ENCODE measurements at places on chromosomes 3 and 15.

GRCh38 chr3:124057420-124057819 lies 65.5 kb upstream of the ROPN1 start:
- no peak for DNase-seq

- no peak for DNase-seq
Measured at GRCh38 chr3:140770977-140771667, 93.3 kb downstream of the TRIM42 start.

- no peak for DNase-seq
Measured at GRCh38 chr3:183230826-183231225, 22.2 kb upstream of the B3GNT5 start.

GRCh38 chr3:95312650-95313049 lies 1249.8 kb downstream of the NSUN3 start:
- DNase-seq = no peak

GRCh38 chr3:114974387-114974786 lies 172.7 kb downstream of the ZBTB20 start:
- DNase-seq = no peak

GRCh38 chr15:64222573-64223366 lies 59.9 kb upstream of the PPIB start:
- DNase-seq = no peak

GRCh38 chr3:50237754-50238548 lies 1.9 kb downstream of the GNAI2 start:
- peak; percentile 82 for DNase-seq

DNA sequence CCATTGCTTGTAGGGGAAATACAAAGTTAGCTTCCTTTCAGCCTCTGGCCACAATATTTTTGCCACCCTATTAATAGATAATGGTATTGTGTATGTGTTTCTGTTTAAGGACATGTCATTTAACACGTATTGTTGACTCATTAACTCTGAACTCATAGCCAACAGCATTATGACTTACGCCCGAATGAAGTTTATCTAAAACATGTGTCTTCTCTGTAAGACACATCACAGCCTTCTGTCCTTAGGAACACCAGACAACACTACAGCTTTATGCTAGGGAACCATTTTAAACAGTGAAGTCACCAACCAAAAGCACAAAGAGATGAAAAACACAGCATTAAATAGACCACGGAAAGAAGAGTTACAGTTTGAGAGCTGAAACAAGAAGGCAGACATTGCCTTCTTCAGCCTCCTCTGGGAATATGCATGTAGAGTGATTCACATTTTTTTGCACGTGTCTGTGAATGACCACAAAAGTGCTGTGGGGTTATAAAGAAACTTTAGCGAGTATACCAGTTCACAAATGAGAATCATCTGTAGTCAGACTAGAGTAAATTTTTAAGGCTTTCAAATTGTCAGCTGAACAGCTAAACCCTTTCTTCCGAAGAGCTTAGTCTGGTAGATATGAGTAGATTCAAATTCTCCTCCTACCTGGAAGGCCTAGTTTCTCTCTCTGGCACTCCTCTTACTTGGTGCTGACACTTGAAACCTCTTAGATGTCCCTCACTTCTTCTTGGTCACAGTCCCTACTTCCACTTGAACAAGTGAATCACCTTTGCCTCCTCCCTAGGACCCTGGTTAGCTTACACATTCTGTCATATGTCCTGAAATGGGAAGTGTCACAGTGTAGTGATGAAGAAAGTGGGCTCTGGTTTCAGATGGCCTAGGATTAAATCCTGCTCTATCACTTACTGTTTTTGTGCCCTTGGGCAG lies 32.2 kb downstream of the MCTP2 start:
- no peak for DNase-seq

DNA sequence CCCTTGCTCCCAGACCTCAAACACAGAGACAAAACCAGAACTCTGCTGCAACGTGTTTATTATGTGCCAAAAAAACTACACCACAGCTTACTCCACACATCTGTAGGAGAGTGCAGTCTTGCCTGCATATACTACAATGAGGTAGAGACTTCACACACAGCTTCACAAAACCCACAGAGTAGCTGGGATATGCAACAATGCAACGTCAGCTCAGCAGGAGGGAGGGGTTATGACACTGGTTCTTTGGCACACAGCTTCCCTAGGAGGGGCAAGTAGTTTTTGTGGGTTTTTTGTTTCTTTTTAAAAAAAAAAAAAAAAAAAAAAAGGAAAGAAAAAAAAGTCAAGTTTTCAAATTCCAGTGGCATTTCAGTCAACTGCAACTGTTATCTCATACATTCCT lies 2.9 kb upstream of the RPS17 start:
- DNase-seq = no peak

- DNase-seq = no peak
Measured at GRCh38 chr3:87191641-87192040, 35.5 kb upstream of the CHMP2B start.

GRCh38 chr3:107432013-107432515 lies 54.8 kb downstream of the CCDC54 start:
- DNase-seq = no peak

GRCh38 chr3:131972091-131972490 lies 62.7 kb downstream of the CPNE4 start:
- DNase-seq = no peak

GRCh38 chr3:55454611-55455010 lies 32.5 kb downstream of the WNT5A start:
- no peak for DNase-seq

GRCh38 chr15:94580211-94580885 lies 349.0 kb downstream of the MCTP2 start:
- DNase-seq = no peak

GRCh38 chr3:37934631-37935289 lies 55.8 kb upstream of the VILL start:
- no peak for DNase-seq

DNA sequence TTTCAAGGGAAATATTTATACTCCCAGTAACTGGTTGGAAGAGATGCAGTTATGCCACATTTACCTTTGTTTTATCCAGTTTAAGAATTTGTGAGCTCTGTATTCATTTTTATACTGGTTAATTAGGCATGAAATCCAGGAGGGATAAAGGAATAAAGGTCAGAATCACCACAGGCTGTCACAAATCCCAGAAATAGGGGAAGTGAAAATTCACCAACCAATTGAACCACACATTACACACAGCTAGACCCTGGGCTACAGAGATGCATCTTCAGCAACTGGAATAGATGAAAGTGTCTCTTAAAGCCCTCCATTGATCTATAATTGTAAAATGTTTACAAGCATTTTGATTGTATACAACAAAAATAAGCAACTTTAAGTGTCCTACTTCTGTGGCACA lies 18.5 kb downstream of the SERPINI1 start:
- DNase-seq = no peak

DNA sequence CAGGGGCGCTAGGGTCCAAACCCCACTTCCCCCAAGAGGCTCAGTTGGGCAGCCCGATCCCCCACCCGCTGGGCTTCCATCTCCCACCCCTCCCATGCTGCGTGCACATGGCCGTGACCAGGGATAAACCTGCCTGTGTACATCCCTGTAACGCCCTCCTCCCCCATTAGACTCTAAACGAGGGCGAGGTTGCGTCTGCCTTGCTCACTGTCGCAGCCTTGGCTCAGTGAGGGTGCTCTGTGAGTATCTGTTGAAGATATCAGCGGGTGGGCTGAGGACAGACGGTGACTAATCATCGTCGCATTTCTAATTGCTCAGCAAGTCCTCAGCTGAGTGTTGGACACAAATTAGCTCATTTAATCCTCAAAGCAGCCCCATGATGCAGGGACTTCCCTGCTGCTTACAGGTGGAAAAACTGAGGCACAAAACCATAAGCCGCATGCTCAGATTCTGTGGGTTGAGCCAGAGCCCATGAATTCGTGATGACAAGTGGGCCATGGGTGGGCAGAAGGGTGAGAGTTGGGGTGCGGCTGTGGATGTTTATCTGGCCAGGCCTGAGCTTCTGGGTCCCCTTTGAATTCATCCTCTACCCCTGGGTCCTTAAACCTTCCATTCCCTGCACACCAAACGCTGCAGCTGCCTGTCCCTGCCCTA lies 26.0 kb downstream of the FBLN2 start:
- no peak for DNase-seq

DNA sequence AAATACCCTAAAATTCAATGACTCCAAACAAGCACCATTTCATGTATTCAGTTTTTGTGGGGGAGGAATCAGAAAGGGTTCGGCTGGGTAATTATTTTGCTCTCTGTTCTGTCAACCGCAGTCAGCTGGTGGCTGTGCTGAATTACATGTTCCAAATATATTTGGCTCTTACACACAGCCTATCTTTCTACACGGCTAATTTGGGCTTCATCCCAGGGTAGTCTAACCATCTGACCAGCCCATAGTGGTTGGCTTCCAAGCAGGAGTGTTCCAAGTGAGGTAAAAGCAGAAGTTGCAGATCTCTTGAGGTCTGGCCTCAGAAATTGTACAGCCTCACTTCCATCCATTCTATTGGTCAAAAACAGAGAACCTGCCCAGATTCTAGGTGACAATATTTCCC lies 760.8 kb upstream of the SEMA6D start:
- DNase-seq = no peak

GRCh38 chr3:45679805-45680204 lies 9.4 kb upstream of the SACM1L start:
- no peak for DNase-seq

DNA sequence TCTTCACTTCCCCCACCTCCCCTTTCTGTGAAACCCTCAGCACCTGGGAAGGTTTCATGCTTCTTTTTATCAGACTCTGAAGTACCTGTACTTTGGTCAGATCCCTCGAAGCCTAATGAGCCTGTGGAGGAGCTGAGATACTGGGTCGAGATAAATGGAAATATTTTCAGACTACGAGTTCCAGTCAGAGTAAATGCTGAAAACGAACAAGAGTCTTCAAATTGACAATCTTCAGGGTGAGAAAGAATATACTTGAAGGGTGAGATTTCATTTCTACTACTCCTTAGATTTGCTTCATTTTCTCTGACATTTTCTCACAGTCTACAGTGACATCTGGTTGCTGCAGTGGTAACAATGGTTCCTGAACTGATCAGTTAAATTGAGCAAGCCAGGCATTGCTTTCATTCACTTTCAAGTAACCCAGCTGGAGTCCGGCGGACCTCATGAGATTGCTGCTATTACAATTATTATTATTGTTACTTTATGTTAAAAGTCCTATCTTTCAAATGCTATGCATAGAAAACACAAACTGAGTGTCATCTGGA lies 337.2 kb downstream of the VGLL3 start:
- DNase-seq = no peak

DNA sequence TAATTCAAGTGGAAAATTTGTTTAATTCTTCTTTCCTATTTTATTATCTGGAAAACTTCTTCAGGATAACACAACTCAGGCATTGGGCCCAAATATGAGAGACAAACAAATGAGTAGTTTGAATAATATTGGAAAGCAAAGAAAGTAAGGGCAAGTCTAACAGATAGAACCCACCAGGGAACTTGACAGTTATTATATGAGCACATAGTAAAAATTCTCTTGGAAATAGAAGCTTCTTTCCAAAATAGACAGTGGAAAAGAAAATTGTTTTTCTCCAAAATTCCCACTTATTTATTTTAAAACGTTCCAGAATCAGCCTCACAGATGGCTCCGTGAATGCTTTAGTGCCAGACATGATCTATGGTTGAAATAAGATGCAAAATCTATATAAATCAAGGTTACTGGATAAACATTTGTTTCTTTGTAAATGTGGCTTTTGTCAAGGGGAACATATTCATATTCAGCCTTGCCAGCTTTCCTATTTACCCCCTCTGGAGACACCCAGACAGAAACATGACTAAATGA lies 23.9 kb downstream of the LDHAL6B start:
- no peak for DNase-seq

DNA sequence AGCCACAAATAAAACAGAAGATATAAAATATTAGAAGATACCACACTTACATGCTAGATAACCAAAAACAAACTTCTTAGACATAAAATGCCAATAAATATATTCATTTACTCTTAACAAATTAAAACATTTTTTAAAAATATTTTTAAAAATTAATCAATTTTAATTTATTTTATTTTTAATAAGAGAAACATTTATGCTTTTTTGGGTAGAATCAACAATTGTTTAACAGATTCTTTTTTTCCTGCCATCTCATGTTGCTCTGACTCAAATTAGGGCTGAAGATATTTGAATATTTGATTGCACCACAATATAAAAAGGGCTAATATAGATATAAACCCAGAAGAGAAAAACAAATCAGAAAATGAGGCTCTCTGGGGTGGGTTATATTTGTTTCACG lies 172.6 kb downstream of the GOLGA6L6 start:
- no peak for DNase-seq

DNA sequence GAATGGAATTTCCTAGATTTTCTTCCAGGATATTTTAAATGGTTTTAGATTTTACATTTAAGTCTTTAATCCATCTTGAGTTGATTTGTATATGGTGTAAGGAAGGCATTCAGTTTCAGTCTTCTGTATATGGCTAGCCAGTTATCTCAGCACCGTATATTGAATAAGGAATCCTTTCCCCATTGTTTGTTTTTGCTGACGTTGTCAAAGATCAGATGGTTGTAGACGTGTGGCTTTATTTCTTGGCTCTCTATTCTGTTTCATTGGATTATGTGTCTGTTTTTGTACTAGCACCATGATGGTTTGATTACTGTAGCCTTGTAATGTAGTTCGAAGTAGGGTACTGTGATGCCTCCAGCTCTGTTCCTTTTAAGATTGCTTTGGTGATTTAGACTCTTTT lies 325.7 kb upstream of the EPHA6 start:
- no peak for DNase-seq

DNA sequence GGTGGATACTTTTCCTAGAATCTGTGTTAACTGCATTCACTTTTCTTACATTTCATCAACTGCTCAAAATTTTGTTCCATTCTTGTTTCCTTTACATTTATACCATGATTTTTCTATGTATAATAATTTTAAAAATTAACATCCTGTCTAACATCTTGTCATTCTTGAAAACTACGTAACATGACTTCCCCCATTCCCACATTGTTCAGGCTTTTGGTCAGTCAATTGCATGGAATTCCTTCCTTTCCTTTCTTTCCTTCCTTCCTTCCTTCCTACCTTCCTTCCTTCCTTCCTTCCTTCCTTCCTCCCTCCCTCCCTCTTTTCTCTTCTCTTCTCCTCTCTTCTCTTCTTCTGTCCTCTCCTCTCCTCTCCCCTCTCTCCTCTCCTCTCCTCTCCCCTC lies 220.7 kb upstream of the TP63 start:
- DNase-seq = no peak

DNA sequence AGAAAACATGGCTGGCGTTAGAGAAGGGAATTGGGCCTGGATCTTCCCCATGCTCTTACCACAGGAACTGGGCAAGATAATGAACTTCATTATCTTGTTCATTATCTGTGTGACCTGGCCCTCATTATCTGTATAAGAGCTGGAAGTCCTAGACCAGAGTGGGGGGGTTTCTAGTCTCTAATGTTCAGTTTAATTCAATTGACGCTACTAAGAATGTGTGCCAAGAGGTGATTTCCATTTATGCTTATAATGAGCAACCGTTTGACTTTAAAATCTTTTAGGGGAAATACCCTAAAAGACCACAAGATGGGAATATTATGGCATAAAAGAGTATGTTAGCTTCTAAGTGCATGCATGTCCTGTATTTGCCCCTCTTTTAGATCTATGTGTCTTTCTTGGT lies 59.1 kb upstream of the CSTA start:
- DNase-seq = no peak

Data from activated CD4-positive, alpha-beta T cell treated with anti-CD3 and anti-CD28 coated beads, Interleukin-2, amount 50 U/mL, for 24 hours (primary cell).